ENCODE measurements at places on chromosomes 16 and 17.
A peak's percentile ranks its signal among the peaks of the same experiment; 100 is the strongest.

DNA sequence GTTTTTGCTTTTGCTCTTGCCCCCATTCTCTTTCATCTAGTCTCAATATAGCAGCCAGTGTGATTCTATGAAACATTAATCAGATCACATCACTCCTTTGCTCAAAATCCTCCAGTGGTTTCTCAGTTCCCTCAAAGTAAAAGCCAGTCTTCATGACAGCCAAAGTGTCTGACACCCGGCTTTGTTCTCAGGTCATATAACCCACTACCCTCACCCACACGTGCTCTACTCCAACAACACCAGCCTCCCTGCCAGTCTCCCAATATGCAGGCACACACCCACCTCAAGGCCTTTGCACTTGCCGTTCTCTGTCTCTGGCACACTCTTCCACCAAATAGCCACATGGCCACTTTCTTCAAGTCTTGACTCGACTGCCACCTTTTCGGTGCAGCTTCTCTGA is 4.4 kb downstream of the MTMR4 start:
- no peak for DNase-seq

DNA sequence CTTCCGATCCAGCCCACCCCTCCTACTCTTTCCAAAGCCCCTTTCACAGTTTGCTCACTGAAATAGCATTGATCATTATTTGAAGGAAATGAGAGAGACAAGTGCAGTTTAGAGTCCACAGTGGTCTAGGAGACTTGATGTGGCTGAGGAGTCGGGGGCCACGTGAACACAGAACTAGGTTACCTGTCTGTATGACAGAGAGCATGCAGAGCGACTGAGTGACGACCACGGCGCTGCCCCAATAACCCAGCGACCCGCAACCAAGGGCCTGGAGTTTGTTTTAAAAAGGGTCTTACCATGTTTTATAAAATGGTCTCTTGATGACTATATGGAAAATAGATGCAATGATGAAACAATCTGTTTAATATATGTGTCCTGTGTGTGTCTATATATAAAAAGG is 39.5 kb downstream of the NDEL1 start:
- no peak for DNase-seq

GRCh38 chr16:19980632-19981265 is 92.9 kb downstream of the GPR139 start:
- no peak for DNase-seq

GRCh38 chr17:14198575-14198974 is 38.1 kb downstream of the CDRT15 start:
- no peak for DNase-seq

GRCh38 chr17:47847341-47848197 is 3.4 kb downstream of the SP6 start:
- no peak for DNase-seq

DNA sequence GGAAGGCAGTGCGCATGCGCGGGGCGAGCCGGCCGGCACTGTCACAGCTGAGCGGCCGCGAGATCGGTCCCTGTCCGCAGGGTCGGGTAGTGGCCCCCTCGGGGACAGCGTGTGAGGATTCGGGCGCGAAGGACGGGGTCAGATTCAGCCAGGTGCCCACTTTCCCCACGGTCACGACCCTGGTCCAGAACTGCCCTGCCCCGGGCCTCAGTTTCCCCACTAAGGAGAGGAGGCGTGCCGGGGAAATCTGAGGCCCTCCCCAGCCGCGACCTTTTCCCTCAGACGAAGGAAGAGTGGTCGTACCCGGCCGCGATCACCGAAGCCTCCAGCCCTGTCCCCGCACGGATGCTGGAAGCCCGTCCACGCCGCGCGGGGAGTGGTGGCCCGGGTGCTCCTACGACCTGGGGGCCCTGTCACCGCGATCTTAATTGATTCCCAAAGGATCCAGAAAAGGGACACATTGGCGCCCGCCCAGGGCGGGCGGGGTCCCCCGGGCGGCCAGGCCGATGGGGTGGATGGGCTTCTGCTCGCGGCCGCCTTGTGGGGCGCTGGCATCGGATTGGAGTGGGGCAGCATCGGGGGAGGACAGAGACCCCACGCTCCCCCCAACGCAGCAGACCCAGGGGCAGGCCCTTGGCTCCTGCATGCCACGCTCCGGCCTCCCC is 57.7 kb downstream of the SRL start:
- DNase-seq: no peak

DNA sequence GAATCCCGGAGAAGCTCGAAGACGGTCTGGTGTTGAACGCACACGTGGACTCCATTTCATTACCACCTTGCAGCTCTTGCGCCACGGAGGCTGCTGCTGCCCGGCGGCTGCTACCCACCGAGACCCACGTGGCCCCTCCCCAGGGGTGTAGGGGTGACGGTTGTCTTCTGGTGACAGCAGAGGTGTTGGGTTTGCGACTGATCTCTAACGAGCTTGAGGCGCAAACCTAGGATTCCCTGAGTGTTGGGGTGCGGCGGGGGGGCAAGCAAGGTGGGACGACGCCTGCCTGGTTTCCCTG is 1.7 kb upstream of the CBX4 start:
- DNase-seq: no peak

DNA sequence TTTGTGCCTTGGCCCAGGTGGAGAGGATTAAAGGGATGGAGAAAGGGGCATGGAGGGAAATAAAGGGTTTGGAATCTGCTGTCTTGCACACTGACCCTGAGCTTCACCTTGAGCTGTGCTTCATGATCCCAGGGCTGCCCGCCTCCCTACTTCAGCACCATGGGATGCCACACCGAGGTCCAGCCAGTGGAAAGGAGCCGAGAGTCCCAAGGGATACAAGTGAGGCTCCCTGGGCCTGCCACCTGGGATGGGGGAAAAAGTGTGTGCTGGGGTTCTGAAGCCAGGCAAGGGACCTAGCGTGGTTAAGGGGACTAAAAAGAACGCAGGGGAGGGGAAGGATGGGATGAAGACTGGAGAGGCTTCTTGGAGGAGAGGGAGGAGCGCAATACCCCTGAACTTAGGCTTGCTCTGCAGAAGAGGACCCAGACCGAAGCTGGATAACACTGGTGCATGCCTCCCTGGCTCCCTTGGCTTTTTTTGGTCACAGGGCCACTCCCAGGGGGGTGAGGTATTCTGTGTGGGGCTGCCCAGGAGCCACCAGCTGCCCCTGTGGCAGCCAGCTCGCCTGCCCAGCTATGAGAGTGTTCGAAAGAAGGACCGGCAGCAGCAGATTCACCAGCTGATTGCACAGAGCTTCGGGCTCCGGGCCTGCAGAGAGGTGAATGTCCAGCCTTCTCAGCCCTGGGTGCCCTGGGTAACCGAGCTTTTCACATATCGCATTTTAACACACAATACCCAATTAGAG is 7.2 kb downstream of the MRPL27 start:
- DNase-seq: no peak

DNA sequence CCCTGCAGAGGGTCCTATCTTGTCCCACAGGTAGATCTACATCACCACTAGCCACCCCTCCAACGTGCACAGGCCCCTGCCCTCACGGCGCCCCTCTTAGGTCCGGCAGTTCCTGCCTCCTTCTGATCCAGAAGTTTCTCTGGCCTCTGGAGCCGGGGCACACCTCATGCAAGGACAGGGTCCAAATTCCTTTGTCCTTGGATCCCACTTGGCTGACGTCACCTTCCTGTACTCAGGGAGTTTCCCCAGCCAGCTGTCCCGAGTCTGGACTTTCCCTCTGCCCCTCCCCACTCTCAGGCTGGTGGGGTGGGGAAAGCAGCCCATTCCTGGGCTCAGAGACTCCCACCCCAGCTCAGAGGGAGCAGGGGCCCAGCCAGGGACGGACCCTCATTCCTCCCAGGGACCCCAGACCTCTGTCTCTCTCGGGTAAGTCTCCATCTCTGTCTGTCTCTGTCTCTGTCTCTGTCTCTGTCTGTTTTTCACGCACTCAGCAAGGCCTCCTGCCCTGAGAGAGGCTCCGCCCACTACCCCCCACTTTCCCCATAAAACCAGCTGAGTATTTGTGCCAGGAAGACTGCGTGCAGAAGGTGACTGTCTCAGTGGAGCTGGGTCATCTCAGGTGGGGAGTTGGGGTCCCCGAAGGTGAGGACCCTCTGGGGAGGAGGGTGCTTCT is at the start of gene IL32:
Gene IL32 (plus strand): TSS at position 572 of the 673 bp plus-strand sequence. CDS start 172 bp downstream, outside the sequence.
- peak; percentile 56 for DNase-seq

GRCh38 chr17:67829331-67829730 is 4.0 kb downstream of the BPTF start:
- peak; percentile 37 for DNase-seq

DNA sequence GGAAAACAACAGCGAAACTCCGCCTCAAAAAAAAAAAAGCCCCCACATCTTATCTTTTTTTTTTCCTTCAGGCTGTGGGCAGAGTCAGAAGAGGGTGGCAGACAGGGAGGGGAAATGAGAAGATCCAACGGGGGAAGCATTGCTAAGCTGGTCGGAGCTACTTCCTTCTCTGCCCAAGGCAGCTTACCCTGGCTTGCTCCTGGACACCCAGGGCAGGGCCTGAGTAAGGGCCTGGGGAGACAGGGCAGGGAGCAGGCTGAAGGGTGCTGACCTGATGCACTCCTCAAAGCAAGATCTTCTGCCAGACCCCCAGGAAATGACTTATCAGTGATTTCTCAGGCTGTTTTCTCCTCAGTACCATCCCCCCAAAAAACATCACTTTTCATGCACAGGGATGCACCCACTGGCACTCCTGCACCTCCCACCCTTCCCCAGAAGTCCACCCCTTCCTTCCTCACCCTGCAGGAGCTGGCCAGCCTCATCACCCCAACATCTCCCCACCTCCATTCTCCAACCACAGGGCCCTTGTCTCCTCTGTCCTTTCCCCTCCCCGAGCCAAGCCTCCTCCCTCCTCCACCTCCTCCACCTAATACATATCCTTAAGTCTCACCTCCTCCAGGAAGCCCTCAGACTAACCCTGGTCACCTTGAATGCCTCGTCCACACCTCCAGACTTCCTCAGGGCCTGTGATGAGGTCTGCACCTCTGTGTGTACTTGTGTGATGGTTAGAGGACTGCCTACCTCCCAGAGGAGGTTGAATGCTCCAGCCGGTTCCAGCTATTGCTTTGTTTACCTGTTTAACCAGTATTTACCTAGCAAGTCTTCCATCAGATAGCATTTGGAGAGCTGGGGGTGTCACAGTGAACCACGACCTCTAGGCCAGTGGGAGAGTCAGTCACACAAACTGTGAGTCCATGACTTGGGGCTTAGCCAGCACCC is 1.2 kb upstream of the HBA1 start:
- no peak for DNase-seq

GRCh38 chr16:50584033-50584722 is 36.0 kb downstream of the NKD1 start:
- no peak for DNase-seq
